ENCODE measurements at places on chromosomes 4 and X. TPM values are rescaled to one million over a fixed set of nuclear protein-coding genes. Genes with fewer than 3 reads are reported as not detected.

Gene NPFFR2
- 8.2 TPM for total RNA-seq

Gene CXCR3
- total RNA-seq = not detected

Gene CRLF2
- not detected for total RNA-seq

Gene NAP1L2
- total RNA-seq = 0.43 TPM

Gene AFM
- not detected for total RNA-seq

Gene RAB41
- not detected for total RNA-seq
